PC-3 (cell line): ENCODE measurements at places on chromosomes 4 and X. TPM values are rescaled to one million over a fixed set of nuclear protein-coding genes. Genes with fewer than 3 reads are reported as not detected.

DNA sequence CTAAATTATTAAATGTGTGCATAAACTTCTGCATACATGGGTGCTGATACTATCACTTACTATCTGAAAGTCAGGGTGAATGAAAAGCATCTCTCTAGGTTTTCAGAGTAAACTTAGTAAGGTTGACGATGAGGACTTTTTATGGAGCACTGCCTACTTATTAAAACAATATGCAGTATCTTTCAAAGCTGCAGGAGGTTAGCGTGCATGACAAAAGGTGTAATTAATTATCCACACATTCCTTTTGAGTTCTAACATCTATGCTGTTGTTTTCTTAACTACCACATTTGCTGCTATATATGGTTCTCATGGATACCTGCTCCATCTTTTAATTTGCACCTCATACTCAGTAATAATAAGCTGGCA, 256.2 kb downstream of the FSTL5 start:
- no peak for DNase-seq

- DNase-seq, result no peak
Measured at GRCh38 chr4:25592736-25593135, 62.9 kb upstream of the SLC34A2 start.

DAPP1 gene
- total RNA-seq, result 11.6 and 11.8 TPM in 2 replicates

- no peak for DNase-seq
Measured at GRCh38 chr4:38509551-38509950, 154.4 kb upstream of the KLF3 start.

GRCh38 chr4:168449719-168450452, 30.4 kb downstream of the DDX60L start:
- DNase-seq, result peak; percentile 84

SUPT20HL2 gene
- total RNA-seq, result not detected in 2 replicates

DNA sequence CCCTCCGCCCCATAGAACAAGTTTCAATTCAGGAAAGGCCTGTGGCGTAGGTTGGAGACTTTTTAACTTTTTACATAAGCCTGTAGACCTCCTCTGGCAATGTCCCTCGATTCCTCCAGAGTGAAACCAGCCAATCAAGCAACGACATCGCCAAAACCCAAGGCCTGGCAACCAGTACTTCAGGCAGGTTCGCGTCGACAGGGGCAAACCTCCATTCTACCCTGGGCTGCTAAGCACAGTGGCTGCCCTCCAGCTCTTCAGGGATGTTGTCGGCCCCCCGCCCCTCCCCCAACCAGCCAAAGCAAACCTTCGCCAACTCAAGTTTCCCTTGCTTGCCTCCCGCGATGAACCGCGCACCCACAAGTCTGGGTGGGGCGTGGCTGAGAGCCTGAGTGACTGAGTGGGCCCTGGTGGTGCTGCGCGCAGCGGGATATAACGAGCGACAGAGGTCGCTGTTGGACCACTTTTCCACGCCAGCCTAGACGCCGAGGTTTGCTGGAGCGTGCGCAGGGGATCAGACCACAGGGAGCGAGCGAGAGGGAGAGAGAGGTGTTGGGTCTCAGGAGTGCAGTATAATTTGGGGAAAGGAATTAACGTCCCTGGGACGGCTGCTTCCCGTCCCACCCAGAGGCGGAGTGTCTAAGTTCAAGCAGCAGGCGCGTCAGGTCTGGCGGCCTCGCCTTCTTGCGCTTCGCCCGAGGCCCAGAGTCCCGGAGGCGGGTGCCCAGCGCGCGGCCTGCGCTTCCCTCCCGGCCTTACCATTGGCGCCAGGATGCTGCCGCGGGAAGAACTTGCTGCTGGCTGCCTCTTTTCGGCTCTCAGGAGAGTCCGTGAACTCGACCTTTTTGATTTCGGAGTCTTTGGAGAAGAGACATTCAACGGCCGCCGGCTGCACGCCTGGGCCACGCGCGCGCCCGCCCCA, 9.0 kb upstream of the PITX2 start:
- DNase-seq, result peak; percentile 80

- peak; percentile 58 for DNase-seq
Measured at GRCh38 chrX:135596495-135596894, 76.0 kb downstream of the INTS6L start.

AMER1 gene
- total RNA-seq, result 3.9 and 4.3 TPM in 2 replicates

- DNase-seq, result no peak
Measured at GRCh38 chr4:839675-840443, 13.9 kb upstream of the CPLX1 start.

DNA sequence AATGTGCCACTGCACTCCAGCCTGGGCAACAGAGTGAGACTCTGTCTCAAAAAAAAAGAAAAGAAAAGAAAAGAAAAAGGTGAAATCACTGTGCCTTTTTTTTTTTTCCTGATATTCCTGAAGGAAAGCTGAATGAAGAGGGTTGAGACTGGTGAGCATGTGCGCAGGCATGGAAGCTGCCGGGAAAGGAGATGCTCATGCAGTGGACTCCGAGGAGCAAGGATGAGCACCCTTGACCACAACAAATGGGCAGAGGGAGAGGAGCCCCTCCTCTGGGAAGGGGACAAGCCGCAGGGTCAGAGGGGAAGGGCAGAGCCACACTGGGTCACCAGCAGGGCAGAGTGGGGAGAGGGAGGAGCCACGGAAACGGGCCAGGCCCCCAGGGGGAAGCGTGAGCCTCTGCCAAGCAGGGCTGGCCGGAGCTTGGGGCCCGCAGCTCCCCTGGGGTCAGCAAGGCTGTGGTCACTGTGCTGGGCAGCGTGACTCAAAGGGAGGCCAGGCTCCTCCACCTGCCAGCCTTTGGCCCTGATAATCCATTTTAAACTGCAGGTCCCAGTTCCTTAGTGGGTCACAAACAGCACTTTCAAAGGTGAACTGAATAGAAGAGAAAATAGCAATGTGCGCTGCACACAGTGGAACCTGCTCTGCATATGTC, 79.8 kb downstream of the NAT8L start:
- no peak for DNase-seq

NUP62CL gene
- total RNA-seq, result 4.8 and 9.9 TPM in 2 replicates

ETDA gene
- not detected in 2 replicates for total RNA-seq

PYURF gene
- total RNA-seq, result 143 and 159 TPM in 2 replicates

ASB11 gene
- not detected in 2 replicates for total RNA-seq

OTC gene
- not detected in 2 replicates for total RNA-seq

DNA sequence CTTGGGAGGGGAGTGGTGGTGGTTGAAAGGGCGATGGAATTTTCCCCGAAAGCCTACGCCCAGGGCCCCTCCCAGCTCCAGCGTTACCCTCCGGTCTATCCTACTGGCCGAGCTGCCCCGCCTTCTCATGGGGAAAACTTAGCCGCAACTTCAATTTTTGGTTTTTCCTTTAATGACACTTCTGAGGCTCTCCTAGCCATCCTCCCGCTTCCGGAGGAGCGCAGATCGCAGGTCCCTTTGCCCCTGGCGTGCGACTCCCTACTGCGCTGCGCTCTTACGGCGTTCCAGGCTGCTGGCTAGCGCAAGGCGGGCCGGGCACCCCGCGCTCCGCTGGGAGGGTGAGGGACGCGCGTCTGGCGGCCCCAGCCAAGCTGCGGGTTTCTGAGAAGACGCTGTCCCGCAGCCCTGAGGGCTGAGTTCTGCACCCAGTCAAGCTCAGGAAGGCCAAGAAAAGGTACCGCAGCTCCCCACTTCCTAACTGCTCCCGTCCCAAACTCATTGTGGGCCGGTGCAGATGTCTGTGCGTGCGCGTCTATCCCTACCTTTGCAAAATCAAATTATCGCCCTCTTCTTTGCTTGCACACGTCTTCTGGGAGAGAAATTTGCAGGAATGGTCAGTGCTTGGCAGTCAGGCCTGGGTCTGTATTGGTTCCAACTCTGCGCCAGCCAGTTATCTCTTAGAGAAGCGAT, 533 bp downstream of the IL15 start:
- peak; percentile 74 for DNase-seq

SERTM2 gene
- not detected in 2 replicates for total RNA-seq

NMU gene
- total RNA-seq, result 28.5 and 40.2 TPM in 2 replicates

PGK1 gene
- total RNA-seq, result 663 and 668 TPM in 2 replicates

DNA sequence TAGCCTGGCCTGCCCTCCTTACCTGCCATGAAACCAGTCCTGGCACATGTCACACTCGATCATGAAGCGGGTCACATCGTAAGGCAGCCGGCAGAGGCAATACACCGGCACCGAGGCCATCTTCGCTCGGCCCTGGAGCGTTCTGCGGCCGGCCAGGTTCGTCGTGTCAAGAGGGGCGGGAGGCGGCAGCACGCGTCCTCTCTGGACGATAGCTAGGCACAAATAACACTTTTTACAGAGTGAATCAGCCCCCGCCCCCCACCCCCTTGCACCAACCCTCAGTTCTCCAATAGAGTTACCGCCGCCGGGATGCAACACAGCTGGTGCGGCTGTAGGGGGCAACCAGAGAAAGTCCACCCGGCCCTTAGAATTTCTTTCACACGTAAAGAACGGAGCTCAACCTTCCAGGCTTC, 1.7 kb downstream of the PHF8 start:
- peak; percentile 67 for DNase-seq

SRPK3 gene
- total RNA-seq, result 0.40 and 1.5 TPM in 2 replicates

DNA sequence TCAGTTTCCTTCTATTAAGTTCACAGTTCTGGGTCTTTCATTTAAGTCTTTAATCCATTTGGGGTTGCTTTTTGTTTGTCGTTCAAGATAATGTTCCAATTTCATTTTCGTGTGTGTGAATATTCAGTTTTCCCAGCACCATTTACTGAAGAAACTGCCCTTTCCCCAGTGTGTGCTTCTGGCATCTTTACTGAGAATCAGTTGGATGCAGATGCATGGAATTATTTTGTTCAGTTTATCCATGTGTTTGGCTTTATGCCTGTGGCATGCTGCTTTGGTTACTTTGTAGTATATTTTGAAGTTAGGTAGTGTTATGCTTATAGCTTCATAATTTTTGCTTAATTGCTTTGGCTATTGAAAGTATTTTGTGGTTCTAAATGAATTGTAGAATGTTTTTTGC, 163.8 kb upstream of the HDX start:
- DNase-seq, result no peak

- DNase-seq, result no peak
Measured at GRCh38 chrX:113275804-113276203, 435.2 kb upstream of the AMOT start.

DNA sequence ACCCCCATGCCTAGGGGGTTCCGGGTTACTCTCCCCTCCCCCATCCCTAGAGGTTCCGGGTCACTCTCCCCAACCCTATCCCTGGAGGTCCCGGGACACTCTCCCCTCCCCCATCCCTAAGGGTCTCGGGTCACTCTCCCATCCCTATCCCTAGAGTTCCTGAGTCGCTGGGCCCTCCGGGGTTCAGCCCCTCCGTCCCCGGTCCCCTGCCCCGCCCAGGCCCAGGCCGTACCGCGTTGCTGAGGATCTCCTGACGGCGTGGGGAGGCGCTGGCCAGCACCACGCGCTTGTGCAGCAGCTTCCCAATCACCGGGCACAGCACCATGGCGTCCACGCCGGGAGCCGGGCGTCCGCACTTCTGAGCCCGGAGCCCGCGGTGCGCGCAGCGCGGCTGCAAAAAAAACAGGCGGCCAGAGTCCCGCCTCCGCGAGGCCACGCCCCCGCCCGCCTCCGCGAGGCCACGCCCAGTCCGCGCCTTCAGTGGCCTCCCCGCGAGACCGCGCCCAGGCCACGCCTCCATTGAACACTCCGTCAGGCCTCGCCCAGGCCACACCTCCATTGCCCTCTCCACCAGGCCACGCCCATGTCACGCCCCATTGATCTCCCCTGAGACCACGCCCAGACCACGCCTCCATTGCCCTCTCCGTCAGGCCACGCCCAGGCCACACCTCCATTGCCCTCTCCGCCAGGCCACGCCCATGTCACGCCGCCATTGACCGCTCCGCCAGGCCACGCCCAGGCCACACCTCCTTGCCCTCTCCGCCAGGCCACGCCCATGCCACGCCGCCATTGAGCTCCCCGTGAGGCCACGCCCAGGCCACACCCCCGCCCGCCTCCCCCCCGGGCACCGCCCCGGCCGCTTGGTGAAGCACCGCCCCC, at the start of gene ASMTL:
ASMTL (minus strand) TSS at position 394 of the 879 bp plus-strand sequence; CDS start at position 325, 69 bp downstream.
- peak; percentile 96 for DNase-seq

- no peak for DNase-seq
Measured at GRCh38 chr4:118335324-118335723, 17.5 kb downstream of the PRSS12 start.

DNA sequence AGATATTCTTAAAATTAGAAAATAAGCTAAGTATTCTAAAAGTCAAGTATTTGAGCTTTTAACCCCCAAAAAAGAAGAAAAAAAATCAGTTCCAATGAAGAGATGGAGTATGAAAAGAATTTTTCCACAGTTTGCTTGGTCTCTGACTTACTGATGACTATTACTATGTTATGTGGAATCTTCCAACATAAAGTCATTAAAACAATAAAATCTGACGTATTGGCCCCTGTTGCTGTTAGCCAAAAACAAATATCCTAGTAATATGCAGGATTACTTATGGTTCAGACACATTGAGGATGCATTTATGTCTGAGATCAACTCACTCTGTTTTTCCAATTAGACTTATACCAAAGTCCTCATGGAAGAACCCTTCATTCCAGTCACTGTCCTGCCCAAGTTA, 517.2 kb upstream of the ADGRL3 start:
- peak; percentile 65 for DNase-seq

GRCh38 chrX:30663322-30663721, 10.1 kb downstream of the GK start:
- no peak for DNase-seq

DNA sequence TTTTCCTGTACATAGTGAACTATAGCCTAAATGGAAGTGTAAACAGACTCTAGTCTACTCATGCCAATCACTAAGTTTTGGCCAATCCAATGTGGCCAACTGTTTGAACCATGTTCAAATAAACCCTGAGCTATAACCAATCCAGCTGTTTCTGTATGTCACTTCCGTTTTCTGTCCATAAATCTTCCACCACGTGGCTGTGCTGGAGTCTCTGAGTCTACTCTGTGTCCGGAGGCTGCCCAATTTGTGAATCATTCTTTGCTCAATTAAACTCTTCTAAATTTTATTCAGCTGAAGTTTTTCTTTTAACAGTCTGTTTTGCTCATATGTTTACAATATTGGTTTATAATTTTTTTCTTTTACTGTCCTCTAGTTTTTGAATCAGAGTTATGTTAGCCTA, 112.3 kb upstream of the BANK1 start:
- peak; percentile 51 for DNase-seq

- DNase-seq, result peak; percentile 60
Measured at GRCh38 chrX:20382518-20383297, 116.0 kb upstream of the RPS6KA3 start.

GRCh38 chrX:44908153-44908552, 35.2 kb downstream of the KDM6A start:
- no peak for DNase-seq

DNA sequence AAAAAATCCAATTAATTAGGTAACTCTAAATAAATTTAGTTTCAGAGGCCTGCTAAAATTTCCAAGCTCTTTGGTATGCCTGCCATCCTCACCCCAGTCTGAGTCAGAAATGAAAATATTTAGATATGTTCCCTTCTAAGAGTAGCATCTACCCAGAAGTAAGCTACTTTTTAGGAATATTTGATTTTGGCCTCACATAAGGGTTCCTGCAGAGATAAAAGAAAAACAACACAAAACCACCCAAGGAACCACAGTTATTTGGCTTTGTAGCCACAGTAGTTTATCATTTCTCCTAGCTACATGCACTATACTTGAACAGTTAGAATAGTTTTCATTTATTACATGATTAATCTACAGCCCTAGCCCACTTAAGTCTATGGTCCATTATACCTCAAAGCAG, 192.6 kb upstream of the FAM241A start:
- no peak for DNase-seq

RAB40A gene
- total RNA-seq, result 0.04 TPM in 1 of 2 replicates, not detected in the other
